ENCODE measurements at places on chromosomes 13 and 19.
A peak's percentile ranks its signal among the peaks of the same experiment; 100 is the strongest.

GRCh38 chr13:105763851-105764250 lies 771.6 kb downstream of the EFNB2 start:
- DNase-seq, result no peak

DNA sequence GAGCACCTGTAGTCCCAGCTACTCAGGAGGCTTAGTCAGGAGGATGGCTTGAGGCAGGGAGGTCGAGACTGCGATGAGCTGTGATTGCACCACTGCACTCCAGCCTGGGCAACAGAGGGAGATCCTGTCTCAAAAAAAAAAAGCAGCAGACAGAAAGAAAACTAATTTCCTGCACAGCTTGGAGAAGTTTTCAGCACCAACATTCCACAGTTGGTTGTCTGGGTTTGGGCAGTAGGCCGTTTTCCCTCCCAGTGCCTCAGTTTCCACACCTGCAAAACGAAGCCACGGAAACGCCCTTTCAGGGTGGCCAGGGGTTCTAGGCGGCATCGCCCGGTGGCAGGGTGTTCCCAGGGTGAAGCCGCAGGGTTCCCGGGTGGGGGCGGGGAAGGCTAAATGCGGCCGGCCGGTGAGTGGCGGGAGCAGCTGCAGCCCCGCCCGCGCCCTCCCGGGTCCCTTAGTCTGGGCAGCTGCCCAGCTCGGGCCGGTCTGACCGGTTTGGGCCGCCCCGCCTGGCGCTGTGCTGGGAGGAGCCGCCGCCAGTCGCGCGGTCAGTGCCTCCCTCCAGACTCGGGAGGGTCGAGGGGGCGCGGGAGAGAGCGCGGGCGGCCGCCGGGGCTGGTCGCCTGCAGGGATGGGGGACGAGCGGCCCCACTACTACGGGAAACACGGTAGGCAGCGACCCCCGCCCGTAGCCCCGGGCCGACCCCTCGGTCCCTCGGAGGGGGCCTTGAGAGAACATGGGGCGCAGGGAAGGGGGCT lies at the start of gene SLC44A2:
TSS of gene SLC44A2 (plus strand) at position 551 of the 759 bp plus-strand sequence. CDS start at position 632, 81 bp downstream.
- peak; percentile 84 for DNase-seq

DNA sequence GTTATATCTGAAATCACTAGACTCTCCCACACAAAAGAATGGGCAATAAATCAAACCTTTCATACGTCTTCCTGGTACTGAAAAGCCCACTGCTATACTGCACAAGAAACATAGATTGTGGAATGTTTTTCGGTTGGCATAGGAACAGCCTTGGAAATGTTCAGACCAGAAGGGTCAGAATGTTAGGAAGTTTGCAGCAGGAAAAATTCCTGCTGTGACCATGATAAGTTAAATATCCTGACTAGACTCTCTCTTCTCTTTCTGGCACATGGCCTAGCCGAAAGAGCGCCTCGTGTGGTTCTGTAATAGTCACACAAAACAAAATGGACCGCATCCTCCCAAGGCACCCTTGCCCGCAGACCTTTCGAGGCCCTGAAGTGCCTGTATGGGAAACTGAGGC lies 427.2 kb downstream of the COG6 start:
- no peak for DNase-seq

- DNase-seq, result no peak
These were observed 236.8 kb downstream of the LMO7 start for GRCh38 chr13:75872980-75873379.

DNA sequence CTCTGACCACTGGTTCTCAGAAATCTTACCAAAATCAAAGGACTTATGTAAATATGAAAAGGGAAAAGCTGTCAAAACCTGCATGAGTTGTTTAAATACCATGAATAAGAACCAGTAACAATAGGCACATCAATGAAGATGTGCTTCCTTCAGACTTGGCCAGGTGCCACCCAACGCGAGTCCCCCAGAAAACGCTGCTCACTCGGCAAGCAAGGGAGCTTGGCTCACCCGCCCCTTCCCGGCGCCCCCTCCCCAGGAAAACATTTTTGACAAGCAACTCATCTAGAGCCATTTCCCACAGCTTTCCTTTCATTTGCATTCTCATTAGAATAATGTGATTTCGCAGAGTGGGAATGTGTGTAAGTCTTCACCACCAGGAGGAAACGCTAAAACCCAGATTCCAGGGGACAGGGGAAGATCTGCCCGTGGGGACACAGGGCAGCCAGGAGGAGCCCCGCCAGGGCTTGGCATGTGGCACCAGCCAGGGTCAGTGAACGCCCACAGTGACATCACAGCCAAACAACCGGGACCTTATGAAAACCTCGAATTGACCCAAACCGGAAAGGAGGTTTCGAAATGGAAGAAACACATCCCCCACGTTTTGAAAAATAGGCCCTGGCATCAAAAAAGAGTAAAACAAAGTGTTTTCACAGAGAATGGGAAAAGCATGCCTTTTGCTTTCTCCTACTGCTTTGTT lies 366.2 kb upstream of the TSHZ3 start:
- DNase-seq, result no peak

DNA sequence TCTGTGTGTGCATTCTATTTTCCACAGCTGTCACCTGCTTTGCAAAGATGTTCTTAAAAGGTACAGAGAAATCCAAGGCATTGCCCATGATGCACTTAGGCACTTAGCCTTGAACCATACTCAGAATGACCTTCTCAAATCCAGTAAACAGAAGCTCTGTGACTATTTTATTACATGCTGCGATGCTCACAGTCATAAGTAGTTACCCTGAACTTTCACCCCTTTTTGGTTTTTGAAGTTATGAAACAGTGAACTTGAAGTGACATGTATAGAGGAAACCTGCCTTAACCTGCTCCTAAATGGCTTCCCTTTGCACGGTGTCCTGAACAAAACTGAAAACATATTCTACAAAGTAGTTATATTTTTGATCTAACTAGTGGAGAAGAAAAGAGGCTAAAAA lies 100.4 kb downstream of the SLC10A2 start:
- DNase-seq, result no peak

GRCh38 chr19:31064491-31064890 lies 284.7 kb downstream of the TSHZ3 start:
- DNase-seq, result no peak

DNA sequence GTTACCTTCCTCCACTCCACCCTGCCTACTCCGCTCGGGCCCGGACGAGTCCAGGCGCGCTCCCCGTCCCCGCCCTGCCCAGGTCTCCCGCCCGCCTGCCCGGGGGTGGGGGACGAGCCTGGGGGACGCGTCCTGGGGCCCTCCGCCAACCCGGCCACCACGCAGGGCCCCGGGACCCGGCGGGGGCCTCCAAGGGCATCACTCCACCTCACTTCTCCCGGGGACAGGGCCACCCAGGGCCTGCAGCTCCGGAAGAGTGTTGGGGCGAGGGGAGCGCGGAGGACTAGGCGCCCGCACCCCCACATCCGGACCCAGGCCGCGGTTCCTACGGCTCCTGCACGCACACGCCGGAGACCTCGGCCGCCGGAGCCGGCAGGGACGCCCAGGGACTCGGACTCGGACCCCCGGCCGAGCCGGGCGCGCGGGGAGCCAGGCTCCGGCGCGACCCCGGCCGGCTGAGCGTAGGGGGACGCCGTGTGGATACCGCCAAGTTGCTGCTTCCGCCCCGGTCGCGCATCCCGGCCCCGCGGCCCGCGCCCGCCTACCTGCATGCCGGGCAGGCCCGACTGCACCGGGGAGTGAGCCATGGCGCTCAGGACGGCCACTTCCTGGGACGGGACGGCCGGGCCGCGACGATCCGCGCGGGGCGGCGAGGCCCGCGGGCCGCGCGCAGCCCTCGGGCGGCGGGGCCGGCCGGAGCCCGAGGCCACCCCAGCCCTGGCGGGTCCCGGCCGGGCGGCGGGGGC lies 534 bp downstream of the STK24 start:
- DNase-seq, result peak; percentile 84

DNA sequence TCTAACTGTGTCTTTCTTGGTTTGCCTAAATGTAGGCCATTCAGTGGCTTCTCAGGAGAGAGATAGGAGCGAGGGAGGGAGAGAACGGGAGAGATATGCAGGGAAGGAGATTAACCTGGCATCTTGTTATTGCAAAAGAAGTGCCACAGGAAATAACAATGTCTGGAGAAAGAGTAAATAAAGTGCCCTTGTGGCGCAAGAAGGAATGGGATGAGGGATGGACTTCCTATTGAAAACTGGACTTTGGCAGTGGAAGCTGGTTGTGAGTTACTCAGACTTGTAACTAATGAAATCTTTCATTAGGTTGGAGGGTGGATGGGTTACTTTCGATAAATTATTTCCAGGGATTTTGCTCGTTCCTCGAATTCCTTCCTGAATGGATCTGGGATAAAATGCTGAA lies 136.1 kb downstream of the LACC1 start:
- no peak for DNase-seq

GRCh38 chr13:30932481-30933353 lies at the start of gene TEX26:
Gene TEX26 (plus strand): TSS chr13:30932656. CDS start chr13:30932716, 60 bp downstream.
- peak; percentile 49 for DNase-seq

DNA sequence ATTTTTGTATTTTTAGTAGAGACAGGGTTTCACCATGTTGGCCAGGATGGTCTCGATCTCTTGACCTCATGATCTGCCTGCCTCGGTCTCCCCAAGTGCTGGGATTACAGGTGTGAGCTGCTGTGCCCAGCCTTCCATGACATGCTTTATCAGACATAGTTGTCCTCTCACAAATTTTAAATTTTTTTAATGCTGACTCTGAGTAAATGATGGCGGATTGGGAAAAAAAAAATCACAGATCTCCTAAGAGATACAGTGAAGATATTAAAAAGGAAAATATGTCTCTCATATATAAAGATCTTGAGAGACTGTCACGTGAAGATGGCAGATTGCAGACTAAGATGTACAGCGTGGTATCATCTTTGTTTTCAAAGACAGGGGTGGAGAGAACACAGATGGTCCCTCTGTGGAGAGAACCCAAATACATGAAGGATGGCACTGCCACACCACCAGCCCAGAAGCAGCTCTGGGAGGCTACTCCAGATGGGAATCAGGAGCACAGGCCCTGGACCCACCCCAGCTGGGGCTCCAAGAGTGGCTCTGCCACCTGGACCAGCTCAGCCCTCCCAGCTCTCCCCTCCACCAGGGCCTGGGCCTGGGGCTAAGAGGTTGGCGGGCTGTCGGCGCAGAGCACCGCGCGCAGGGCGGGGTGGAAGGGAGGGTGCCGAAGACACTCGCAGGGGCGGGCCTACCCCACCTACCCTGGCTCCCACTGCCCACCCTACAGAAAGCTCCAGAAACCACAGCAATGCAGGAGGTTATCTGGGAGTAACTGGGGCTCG lies 20.0 kb upstream of the CCNP start:
- DNase-seq, result peak; percentile 65

DNA sequence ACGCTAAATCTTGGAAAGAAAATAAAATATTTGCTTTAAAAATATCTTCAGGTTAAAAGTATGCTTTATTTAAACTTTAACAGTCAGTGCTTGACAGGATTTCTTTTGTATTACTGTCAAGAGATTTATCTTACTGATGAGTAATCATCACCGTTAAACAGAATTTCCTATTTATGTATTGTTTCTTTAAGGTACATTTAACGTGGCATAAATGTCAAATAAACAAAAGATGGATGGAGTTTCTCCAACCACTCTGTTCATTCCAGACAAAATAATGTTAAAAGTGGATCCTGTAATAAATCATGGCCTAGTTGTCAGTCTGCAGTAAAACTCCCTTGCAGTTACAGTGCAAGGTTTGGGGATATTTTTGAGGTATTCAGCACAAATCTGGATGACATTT lies 298.3 kb downstream of the DIAPH3 start:
- DNase-seq, result no peak

- DNase-seq, result no peak
These were observed 2.0 kb upstream of the TMEM221 start for GRCh38 chr19:17450264-17451075.

DNA sequence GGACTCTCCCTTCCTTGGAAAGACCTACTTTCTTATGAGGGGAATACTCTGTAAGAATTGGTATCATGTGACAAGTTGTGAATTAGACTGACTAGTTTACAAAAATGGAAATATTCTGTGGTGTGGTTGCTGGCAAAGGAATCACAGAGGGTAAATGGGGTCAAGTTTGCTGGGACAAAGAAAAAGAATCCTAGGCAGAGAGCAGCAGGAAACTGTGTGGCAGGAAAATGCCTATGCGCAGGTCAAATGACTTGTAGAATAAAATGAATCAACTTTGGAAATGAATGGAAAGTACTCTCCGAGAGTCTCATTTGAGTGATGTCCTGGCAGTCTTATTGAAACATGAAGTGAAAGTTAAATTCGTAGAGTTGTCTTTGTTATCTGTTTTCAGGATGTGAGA lies 1250.7 kb downstream of the UQCRFS1 start:
- no peak for DNase-seq

DNA sequence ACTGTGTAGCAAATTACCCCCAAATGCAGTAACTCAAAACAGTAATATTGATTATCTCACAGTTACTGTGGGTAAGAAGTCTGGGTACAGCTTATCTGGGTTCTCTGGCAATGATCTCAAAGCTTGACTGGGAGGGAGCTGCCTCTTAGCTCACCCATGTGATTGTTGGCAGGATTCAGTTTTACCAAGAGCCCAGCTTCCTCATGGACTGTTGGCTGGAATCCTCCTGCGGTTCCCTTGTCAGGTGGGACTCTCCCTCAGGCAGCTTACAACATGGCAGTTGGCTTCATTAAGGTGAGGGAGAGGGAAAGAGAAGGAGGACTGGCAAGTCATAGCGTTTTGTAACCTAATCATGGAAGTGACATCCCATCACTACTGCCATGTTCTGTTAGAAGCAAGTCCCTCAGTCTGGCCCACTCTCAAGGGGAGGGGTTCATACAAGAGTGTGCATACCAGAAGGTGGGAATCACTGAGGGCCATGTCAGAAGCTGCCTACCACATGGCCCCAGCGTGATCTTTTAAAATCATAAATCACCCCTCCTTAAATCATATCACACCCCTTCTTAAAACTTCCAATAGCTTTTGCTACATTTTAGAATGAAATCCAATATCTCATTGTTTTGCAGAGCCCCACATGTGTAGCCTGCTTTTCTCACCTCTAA lies 108.1 kb downstream of the OLFM4 start:
- DNase-seq, result no peak

- DNase-seq, result no peak
These were observed 2.7 kb downstream of the UHRF1 start for GRCh38 chr19:4911786-4912672.

- DNase-seq, result no peak
These were observed 6.1 kb upstream of the GMIP start for GRCh38 chr19:19649580-19649995.

Measured in Right ventricle myocardium inferior (tissue), 1 donor.